Stimulated activated CD8-positive, alpha-beta memory T cell treated with anti-CD3 and anti-CD28 coated beads, Interleukin-4, amount 100 ng/mL, for 48 hours (primary cell): ENCODE measurements at places on chromosomes 3 and 15.

DNA sequence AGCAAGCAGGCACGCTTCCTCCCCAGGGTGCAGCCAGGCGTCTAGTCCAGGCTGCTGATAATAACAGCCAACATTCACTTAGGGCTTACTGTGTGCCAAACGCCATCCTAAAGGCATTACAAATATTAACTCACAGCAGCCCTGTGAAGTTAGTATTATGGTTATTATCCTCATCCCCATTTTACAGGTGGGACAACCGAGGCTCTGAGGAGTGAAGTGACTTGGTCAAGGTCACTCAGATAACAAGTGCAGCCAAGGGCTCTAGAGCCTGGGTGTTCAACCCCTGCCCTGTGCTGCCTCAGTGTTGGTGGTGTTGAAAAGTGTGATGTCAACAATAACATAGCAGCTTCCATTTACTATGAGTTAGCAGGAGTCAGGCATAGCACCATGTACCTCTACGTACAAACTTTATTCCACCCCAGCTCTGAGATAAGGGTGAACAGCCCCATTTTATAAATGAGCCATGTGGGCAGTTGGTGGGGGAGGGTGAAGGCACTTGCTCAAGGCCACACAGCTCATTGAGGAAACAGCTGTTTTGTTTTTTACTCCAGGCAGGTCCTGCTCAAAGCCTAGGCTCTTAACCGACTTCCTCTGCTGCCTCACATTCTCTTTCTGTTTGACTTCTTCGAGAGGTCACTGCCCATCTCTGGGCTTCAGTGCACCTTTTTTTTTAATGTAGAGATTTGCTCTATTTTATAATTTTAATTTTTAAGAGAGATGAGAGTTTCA, 24.0 kb upstream of the TRH start:
- DNase-seq, result no peak

DNA sequence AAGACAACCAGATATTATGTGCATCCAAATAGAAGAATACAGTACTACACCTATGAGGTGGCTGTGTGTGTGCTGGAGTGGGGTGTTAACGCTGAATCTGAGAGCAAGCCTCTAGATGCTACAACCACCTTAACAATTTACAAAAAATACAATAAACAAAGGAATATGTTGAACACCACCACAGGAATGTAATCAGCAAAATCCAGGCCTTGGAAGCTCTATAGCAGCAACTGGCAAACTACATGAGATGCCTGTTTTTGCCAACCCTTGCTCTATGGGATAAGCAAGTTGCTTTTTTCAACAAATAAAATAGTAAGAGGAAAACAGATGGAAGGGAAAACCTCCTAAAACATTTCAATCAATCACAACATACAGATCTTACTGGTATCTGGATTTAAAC, 23.9 kb downstream of the SLTM start:
- DNase-seq, result no peak

- no peak for DNase-seq
These were observed 249.9 kb downstream of the ROBO1 start for GRCh38 chr3:79517766-79518413.

DNA sequence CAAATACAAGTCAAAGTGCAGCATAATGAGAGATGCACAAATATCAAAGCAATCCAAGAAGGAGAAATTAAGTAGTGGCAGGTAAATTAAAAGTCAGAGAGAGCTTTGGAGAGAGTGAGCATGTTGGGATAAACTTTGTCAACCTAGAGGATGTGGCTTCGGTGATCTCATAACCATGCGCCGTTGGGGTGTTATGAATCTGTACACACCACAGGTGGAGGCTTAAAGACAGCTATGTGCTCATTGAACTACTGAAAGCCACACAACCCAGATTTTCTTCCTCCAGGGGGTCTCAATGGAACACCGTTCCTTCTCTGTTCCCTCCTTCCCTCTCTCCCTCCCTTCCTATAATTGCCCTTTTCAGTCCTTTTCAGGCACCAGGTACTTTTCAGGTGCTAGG, 52.0 kb downstream of the SUCNR1 start:
- no peak for DNase-seq

DNA sequence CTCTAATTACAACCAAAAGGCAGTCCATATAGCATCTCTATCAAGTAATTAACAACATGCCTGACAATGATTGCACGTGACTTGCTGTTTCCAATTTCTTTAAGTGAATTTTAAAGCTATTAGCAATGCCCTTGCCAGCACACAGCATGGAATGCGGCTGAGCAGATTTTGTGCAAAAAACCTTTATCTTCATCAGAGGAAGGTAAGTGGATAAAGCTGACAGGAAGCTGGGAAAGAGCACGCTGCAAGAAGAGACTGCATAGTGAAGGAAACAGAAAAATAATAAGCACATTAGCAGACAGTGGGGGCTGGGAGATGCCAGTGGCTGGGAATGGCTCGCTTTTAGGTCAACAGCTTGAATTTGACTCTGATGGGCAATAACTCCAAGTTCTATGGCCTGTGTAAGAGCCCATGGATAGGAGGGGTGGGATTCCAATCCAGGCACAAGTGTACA, 138.8 kb downstream of the PDZRN3 start:
- no peak for DNase-seq

- no peak for DNase-seq
These were observed at the start of gene CNTN3 for GRCh38 chr3:74614107-74614967. CNTN3 (minus strand) TSS chr3:74614659; CDS start chr3:74521112, 93,547 bp downstream.

DNA sequence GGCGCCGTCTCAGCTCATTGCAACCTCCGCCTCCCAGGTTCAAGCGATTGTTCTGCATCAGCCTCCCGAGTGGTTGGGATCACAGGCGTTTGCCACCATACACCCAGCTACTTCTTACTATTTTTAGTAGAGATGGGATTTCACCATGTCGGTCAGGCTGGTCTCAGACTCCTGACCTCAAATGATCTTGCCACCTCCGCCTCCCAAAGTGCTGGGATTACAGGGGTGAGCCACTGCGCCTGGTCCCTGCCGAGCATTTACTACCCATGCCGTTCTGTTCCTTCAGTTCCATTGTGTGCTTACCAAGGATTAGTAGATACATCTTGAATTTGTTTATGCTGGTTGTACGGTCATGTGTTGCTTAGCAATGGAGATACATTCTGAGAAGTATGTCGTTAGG, 10.3 kb downstream of the CHD2 start:
- DNase-seq, result no peak

DNA sequence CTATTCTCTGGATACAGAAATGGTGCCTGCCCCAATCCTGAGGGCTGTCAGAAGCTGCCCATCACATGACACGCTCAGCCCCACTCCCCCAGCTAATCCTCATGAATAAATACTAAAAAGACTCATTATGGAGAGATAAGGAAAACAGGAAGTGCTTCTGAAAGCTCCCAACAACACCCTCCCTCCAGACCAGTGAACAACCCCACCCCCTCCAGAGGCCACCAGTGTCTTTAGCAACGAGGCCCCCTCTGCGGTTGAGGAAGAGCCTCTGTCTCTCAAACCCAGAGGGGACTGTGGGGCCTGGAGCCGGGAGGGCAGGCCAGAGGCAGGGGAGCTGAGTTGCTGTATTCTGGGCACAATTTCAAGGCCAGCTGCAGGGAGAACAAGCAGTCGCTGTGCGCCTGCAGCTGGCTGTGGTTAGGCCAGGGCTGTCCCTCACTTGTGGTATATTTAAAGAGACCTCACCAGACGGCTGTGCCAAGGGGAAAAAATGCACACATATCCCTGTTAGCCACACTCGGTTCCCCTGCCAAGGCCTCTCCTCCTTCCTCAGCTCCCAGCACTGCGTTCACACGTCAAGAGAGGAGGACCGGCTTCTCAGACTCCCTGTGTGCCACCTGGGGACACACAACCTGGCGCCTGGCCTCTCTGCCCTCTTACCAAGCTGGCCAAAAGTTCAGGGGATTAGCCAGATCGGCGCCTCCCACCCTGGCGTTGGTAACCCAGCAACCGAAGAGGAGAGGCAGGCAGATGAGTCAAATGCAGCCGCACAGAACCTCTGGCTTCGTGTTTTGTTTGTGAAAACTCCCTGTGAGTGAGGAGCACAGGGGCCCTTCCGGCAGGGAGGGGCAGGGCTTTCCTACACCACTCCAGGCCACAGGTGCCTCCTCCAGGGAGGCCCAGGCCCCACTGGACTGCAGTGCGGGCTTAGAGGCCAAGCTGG, 101.2 kb upstream of the ETV5 start:
- DNase-seq, result no peak

GRCh38 chr3:72128921-72129320, 344.0 kb upstream of the PROK2 start:
- DNase-seq, result no peak

DNA sequence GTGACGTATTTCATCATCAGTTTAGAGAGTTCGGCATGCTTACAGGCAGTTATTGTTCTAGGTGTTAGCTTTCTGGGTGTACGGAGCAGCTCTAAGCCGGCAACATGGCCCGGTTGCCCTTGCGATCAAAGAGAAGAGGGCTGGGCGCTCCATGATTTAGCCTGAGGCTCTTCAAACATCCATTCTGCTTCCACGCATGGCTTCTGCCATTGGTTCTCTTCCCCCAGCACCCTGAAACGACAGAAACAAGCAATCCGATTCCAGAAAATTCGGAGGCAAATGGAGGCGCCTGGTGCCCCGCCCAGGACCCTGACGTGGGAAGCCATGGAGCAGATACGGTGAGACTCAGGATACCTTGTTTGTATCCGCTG, 574 bp downstream of the NGRN start:
- DNase-seq, result peak; percentile 66

GRCh38 chr15:81612631-81613030, 238.6 kb upstream of the TMC3 start:
- DNase-seq, result no peak

DNA sequence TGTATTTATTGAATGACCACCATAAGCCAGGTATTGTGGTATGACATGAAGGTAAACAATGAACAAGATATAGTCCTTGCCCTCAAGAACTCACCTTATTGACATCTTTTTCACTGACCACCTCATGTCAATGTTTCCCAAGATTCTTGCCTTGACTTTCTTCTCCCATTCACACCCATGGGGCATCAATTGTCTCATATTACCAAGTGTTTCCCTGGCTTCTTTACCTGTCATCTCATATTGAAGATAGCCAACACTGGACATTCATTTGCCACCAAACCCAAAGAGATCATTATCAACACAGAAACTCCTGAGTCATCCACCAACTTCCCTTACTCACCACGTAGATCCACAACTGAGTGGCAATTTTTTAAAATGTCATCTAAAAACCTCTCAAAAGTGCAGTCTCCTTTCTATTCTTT, 2.2 kb downstream of the EFHB start:
- DNase-seq, result no peak

DNA sequence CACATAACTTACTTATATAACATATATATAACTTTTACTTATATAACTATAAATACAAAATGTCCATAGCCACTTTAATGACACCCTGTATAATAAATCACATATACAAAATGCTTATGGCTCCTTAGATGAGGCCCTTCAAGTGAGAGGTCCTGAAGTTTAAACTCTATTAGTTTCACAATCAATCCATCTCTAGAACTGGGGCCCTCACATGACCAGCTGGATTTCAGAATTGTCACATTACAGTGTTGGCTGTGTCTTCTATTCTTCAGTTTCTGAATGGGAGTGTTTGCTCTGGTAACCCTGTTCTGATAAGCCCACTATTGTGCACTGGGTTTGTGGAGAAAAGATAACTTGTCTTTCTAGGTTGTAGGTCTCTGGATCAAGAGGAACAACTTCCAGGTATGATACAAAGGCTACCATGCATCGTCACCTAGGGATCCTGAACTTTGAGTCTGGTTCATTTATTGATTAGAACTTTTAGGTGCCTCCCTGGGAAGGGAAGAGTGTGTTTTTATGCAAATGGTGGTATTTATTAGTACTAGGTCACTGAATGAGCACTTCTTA, 107.9 kb downstream of the DNAH12 start:
- no peak for DNase-seq

- no peak for DNase-seq
These were observed 581.6 kb downstream of the FHIT start for GRCh38 chr3:60669636-60670035.

- DNase-seq, result peak; percentile 38
These were observed 2.0 kb downstream of the MECOM start for GRCh38 chr3:169661361-169662131.

- DNase-seq, result no peak
These were observed 8.9 kb downstream of the TAGLN3 start for GRCh38 chr3:112007633-112008032.

DNA sequence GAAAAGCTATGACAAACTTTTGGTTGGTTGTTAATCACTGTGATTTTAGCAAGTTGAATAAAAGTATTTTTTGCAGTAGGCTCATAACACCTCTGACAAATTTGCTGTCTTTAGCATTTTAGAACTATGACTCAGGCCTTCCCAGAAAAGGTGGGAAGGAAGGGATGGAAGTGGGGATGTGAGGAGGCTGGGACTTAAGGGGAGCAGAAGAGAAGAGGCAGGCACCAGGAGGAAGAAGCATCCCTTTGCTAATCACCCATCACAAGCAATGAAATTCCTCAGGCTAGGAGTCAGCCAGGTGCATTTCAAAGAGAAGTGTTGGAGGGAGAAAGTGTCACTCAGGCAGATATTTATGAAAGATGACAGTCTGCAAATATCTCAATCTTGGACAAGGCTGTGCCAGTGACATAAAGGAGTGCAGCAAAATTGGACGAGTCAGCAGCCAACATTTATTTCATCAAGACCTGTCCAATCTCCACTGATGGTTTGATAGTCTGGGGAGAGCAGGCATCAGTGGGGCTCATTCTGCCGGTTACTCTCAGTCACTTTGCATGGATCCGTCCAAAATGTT, 337.3 kb upstream of the ARRDC4 start:
- DNase-seq, result no peak

- DNase-seq, result no peak
These were observed 99.5 kb downstream of the SQOR start for GRCh38 chr15:45734260-45734711.

- DNase-seq, result no peak
These were observed 36.0 kb downstream of the SLC25A26 start for GRCh38 chr3:66256806-66257205.

DNA sequence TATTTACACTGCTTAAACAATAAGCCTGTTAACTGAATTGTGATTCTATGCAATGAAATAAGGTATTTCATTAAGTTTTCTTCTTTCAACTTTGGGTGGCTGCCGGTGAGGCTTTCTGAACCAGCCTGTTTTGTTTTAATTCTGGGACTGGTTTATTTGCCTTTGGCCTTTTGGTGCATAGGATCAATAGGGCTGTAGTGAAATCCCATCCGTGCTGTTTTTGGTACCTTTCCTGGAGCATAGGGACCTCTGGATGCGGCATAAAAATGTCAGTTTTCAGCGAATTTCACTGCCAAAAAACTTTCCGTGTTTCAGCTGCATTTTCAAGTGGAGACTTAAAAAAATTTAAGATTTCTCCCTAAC, 514 bp downstream of the PLS1 start:
- DNase-seq, result no peak

- no peak for DNase-seq
These were observed 104.3 kb upstream of the MEIS2 start for GRCh38 chr15:37204692-37205091.

- DNase-seq, result no peak
These were observed 16.1 kb upstream of the CACNA1D start for GRCh38 chr3:53478166-53478830.
